Left lung (tissue), 14 donors: ENCODE measurements at places on chromosomes 13 and 19.

GRCh38 chr19:53086949-53087348 is 16.3 kb downstream of the ZNF160 start:
- DNase-seq: no peak

- no peak for DNase-seq
Measured at GRCh38 chr19:3161453-3161852, 17.1 kb upstream of the S1PR4 start.

GRCh38 chr13:98201189-98201588 is 24.1 kb upstream of the RNF113B start:
- no peak for DNase-seq

GRCh38 chr19:38388349-38389100 is at the start of gene SPRED3:
Gene SPRED3 (plus strand): TSS chr19:38388697. CDS start chr19:38390303, 1,606 bp downstream.
- no peak for DNase-seq

DNA sequence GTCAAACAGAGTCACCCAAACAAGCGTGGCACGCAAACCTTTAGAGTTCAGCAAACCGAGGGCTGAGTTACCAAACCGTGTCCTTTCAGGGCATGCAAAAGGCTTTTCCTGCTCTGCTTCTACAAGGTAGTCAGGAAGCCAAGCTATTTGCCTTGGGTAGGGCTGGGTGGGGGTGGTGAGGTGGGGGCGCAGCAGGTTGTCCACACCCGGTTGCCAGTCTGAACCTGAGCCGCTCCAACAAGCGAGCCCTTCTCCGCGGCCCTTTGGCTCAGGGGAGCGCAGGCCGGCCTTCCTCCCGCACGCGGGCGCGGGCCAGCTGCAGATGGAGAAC is 347 bp upstream of the CLDN10 start:
- no peak for DNase-seq
